Muscle of leg (tissue), 16 donors: ENCODE measurements at places on chromosomes 7 and 10. TPM values are rescaled to one million over a fixed set of nuclear protein-coding genes. Genes with fewer than 3 reads are reported as not detected.

GRCh38 chr7:44097064-44097932, 6.8 kb upstream of the AEBP1 start:
- H3K36me3 ChIP-seq: no peaks in the 10 kb centered on the region
- peaks cover 31% of the 10 kb centered on the region for H3K4me1 ChIP-seq
- no peak for DNase-seq
- no peak overlapping the region for H3K4me3 ChIP-seq

- peaks cover 41% of the 10 kb centered on the region for H3K4me1 ChIP-seq
- no peaks in the 10 kb centered on the region for H3K36me3 ChIP-seq
- peak; percentile 65 for DNase-seq
- no peak overlapping the region for H3K27ac ChIP-seq
These were observed 68.3 kb downstream of the PRKAG2 start for GRCh38 chr7:151808400-151809145.

DNA sequence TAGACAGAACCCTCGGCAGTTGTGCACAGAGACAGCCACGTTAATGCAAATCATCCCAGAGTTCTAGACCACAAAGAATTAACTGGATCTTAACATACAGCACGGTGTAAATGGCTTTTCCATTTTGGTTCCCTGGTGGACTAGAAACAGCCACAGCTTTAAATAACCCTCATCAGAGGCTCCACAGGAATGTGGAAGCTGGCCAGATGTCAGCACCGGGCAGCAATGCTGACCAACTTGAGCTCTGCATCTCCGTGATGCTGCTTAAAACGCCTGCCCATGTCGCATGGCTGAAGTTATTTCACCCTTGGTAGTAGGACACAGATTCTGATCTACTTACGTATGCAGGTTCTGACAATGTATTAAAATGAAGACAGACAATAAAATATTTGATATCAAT, 24.5 kb downstream of the RSU1 start:
- H3K4me1 ChIP-seq: peaks cover 3% of the 10 kb centered on the region
- no peak overlapping the region for H3K4me3 ChIP-seq
- H3K27me3 ChIP-seq: no peaks in the 10 kb centered on the region
- no peaks in the 10 kb centered on the region for H3K36me3 ChIP-seq
- no peak overlapping the region for H3K27ac ChIP-seq
- peak; percentile 42 for DNase-seq

- H3K4me1 ChIP-seq: no peaks in the 10 kb centered on the region
- no peak overlapping the region for H3K27ac ChIP-seq
- H3K27me3 ChIP-seq: peaks cover 4% of the 10 kb centered on the region
- no peak overlapping the region for H3K4me3 ChIP-seq
- H3K36me3 ChIP-seq: no peaks in the 10 kb centered on the region
These were observed 5.0 kb upstream of the TASOR2 start for GRCh38 chr10:5679606-5680005.

Gene TAS2R41
- polyA plus RNA-seq: not detected

Gene FAM241B
- polyA plus RNA-seq: 0.35 TPM

Gene PIK3CG
- polyA plus RNA-seq: 3.5 TPM

Gene ASAH2
- 0.23 TPM for polyA plus RNA-seq

Gene AS3MT
- 12.1 TPM for polyA plus RNA-seq

Gene MLXIPL
- polyA plus RNA-seq: 0.68 TPM
